ENCODE measurements at places on chromosomes 16 and 17.

GRCh38 chr16:29204806-29205135, 201.7 kb downstream of the NPIPB11 start:
- DNase-seq: no peak

DNA sequence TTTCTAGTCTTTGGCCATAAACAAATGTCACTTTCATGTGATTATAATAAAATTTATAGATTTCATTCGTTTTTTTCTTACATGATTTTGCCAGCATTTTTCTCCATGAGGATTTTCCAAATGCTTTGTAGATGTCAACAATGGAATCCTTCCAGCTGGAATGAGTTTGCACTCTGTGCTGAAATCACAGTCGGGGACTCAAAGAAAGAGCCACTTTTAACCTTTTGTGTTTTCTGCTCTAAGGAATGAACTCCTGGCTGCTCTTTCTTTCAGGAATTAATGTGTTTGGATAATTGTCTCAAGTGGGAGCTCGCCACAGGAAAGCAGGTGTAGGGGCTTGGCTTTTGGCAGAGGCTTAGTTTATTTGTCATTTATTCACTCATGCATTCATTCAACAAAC, 372.3 kb upstream of the SALL1 start:
- no peak for DNase-seq

DNA sequence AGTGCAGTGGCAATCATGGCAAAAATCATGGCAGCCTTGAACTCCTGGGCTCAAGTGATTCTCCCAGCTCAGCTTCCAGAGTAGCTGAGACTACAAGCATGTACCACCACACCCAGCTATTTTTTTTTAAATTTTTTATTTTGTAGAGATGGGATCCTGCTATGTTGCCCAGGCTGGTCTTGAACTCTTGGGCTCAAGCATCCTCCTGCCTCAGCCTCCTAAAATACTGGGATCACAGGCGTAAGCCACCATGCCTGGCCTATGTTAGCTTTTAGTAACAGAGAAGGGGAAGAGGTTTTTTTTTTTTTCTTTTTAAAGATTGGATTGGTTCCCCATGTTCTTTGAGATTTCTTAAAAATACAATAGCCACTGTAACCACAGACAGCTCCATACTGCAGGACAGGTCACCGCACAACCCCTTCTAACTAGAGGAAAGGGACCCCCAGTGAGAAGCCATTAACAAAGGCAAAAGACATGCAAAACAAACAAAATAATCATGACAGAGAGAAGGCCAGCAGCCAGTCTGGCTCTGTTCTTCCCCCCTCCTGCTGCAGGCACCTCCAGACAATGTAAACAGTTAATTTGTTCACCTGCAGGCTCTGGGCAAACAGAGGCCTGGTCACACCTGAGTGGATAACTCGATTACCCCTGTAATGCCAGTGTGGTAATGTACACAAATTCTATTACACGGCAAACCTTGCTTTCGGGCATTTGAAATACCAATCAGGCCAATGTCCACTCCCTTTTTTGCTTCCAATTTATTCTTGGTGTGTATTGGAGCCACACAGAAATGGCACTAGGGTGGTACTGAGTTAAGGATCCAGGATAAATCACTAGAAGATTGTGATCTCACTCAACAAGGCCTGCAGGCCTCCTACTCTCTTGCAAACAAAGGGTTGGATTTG, 52.9 kb downstream of the SNX11 start:
- no peak for DNase-seq

DNA sequence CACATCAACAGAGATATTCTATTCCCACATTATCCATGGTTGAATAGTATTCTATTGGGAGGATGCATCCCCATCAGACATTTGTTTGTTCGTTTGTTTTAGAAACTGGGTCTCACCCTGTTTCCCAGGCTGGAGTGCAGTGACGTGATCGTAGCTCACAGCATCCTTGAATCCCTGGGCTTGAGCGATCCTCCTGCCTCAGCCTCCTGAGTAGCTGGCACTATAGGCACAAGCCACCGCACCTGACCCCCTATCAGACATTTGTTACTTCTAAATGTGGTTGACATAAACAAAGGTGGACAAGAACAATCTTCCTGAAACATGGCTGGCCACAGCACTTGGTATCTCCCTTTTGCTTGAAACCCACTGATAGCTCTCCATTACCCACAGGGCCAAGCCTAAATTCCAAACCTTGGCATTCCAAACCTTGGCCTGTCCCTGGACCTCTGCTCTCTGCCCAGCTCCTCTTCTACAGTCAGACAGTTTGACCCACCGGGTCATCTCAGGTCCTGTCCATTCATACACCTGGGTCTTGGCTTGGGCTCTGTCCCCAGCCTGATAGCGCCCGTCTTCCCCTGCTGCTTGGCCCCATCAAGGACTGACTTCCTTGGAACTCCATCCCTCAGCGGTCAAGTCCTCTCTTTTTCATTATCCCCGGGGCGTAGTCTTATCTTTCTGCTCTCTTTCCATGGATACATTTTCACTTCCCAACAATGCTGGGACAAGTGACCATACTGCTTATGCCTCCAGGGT, 1.5 kb upstream of the PRR29 start:
- no peak for DNase-seq

DNA sequence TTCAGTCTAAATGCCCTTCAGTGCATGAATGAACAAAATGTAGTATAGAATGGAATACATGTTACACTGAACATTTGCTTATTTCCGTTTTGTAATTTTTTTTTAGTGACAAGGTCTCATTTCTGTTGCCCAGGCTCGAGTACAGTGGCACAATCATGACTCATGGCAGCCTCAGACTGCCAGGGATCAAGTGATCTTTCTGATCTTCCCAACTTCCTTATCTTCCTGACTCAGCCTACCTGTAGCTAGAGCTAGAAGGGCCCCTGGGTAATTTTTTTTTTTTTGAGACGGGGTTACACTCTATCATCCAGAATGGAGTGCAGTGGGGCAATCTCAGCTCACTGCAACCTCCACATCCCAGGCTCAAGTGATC, 7.3 kb upstream of the SLX4 start:
- no peak for DNase-seq

GRCh38 chr17:12296209-12296625, 275.5 kb downstream of the MAP2K4 start:
- peak; percentile 70 for DNase-seq

DNA sequence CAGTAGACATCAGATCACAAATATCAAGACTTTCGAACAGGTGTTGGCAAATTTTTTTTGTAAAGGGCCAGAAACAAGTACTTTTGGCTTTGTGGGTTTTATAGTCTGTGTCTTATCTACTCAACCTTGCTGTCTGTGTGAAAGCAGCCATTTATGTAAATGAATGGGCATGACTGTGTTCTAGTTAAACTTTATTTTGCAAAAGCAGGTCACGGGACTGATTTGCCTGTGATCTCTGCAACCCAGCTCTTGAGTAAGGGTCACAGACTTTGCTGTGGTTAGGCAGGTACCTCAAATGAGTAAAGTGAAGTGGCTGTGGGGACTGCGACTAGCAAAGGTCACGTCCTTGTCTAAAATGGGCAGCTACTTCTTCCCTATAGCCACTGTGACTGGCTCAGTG, 136.5 kb downstream of the FTO start:
- no peak for DNase-seq

- DNase-seq: no peak
Observed at GRCh38 chr17:74654742-74655141, 31.2 kb upstream of the CD300E start.

DNA sequence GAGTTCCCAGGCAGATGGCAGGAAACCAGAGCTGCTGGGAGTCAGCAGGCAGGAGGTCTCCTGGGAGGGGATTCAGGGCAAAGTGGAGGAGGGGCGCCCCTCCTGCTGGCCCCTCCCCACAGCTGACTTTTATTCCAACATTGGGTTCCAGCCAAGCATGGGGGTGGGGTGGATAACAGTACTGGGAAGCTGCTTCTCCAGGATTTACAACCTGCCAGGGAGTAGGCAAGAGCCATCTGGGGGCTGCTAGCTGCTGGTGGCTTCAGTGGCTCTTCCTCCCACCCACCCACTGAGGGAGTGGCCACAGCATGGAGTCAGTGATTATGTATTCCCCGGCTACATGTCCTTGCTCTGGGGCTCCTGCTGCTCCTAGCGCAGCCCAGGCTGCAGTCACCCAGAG, 36.8 kb downstream of the TMEM132E start:
- peak; percentile 98 for DNase-seq

GRCh38 chr16:67931712-67932461, at the start of gene CTRL:
TSS of gene CTRL (minus strand) at chr16:67931862. CDS start at chr16:67931852, 10 bp downstream.
- no peak for DNase-seq

GRCh38 chr16:54712866-54713265, 217.8 kb upstream of the IRX5 start:
- no peak for DNase-seq

- no peak for DNase-seq
Observed at GRCh38 chr16:28876973-28877654, 1.2 kb upstream of the ATP2A1 start.

GRCh38 chr16:88790312-88791211, 5.5 kb upstream of the PIEZO1 start:
- no peak for DNase-seq

- no peak for DNase-seq
Observed at GRCh38 chr16:69329369-69330285, 761 bp downstream of the PDF start.

- DNase-seq: no peak
Observed at GRCh38 chr16:79212114-79212791, 388.3 kb downstream of the MAF start.

- DNase-seq: no peak
Observed at GRCh38 chr17:35988164-35988563, 1.6 kb upstream of the CCL14 start.

DNA sequence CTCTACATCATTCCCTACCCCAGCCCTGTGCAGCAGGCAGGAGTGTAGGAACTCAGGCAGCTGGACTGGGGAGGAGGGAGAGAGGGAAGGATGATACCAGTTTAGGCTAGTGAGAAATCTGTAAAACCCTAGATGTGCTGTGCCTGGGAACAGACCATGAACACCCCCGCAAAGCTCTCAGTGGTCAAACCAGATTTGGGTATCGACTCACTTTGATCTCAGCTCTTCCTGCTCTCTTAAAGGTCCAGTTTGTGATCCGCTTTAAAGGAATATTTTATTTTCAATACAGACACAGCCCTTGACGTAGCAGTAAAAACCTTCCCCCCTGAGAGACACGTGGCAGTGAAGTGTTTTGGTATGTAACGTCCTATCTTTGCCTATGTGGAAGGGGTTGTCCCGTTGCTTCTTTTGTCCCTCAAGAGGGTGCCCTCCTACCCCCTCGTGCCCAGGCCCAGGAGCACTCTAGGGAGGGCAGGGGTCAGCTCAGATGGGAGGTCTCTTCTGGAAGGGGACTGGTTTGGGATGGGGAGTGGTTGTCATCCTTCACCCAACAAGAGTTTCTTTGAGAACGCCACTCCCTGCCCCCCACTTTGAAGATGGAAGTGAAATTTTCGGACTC, 19.3 kb upstream of the TBX2 start:
- DNase-seq: no peak

DNA sequence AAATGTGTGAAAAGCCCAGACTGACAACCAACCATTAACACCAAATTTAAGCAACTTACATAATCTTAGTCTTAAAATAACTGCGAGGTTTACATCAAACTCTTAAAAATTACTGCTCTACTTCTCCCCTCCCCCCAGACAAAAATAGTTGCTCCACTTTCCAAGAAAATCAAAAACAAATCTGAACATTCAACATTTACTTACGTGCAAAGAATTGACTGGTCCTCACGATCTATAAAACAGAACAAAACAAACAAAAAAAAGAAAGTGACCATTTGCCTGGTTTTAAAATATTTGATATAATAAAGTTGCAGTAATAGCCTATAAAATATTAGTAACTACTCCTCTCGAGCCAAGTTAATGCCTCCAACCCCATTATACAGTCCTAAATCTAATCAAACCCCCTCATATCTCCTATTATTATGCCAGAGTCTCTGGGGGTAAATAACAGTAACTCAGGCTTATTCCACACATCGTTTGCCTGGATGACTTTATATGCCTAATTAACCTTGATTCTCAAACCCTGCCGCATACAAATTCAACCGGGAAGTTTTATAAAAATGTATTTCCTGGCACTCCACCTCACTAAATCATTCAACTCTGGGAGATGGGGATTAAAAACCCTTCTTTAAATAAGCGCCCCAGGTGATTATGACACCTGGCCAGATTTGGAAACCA, 41.5 kb downstream of the MYH10 start:
- no peak for DNase-seq

- no peak for DNase-seq
Observed at GRCh38 chr17:50097926-50098325, 2.8 kb downstream of the PDK2 start.

GRCh38 chr17:35377068-35377467, 3.6 kb upstream of the SLFN11 start:
- no peak for DNase-seq

DNA sequence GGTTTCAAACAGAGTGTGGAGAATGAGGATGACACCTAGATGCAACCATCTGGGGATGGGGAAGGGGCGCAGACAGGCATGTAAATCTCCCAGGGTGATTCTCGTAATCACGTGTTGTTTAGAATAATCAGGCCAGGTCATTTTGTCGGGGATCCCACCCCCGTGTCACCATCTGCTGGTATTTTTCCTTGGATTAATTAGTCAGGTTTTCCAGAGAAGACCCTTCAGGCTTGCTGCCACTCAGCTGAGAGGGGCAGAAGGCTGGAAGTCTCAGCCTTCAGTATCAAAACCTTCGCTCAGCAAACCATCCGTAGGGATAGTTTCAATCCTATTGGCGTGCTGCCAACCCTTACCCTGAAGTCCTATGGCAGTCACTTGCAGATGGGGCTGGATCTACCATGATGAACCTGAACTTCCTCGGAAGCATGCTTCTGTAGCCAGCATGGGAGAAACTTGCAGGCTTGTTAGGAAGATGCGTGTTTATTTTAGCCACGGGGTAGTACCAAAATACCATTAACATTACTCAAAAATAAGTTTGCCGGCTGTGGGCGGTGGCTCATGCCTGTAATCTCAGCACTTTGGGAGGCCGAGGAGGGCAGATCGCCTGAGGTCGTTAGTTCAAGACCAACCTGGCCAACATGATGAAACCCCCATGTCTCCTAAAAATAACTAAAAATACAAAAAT, 7.5 kb upstream of the ADCY9 start:
- peak; percentile 31 for DNase-seq

DNA sequence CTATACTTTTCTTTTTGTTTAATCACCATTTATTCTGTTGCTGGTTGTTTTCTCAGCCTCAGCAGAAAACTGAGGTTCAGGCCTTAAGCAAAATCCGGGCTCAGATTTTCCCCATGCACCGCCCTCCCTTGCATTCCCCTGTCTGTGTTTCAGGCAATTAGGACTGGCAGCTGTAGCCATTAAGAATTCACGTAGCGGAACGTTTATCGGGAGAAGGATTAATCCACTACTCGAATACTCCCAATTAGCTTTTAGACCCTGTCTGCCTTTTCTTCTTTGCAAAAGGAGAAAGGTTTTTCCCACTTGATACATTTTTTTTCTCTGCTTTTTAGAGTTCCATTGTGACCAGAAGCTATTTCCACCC, 173.1 kb downstream of the RPTOR start:
- peak; percentile 46 for DNase-seq

Data from NCI-H1694 (cell line).